ENCODE measurements at places on chromosomes 5 and 9. TPM values are rescaled to one million over a fixed set of nuclear protein-coding genes. Genes with fewer than 3 reads are reported as not detected.
A peak's percentile ranks its signal among the peaks of the same experiment; 100 is the strongest.

DNA sequence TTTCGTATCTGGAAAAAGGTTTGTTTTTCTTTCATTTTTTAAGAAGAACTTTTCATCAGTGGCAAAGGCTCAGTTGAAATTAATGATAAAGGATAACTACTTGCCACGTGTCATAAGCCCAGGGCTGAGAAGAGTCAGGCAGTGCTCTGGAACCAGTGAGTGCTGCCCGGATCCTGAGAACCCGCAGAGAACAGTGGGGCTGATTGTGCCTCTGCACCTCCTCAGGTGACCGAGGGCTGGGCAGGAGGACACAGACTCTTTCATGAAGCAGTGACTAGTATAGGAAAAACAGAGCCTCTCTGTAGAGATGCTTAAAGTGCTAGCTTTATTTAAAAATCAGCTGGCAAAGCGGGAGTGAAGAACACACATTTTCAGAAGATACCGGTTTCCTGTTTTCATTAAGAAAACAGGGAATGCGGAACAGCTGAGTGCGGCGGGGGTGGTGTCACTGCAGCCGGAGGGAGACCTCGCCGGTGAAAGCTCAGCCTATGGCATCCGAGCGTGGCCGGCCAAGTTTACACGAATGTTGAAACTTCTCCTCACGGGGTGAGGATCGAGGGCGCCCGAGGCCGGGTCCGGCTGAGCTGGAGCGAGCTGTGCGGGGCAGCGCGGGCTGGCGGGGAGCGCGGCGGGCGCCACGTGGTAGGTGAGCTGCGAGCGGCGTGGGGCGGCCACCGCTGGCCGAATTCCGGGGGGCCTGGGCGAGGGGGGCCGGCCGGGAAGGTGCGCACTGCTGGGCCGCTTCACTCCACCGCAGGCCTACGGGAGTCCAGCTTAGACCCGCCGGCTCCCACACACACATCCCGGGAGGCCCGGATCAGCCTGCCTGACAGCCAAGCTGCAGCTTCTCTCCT lies 134.7 kb upstream of the DMRT1 start:
- no peak for DNase-seq

- DNase-seq, result no peak
Observed at GRCh38 chr5:132444841-132445639, 45.5 kb downstream of the IRF1 start.

DNA sequence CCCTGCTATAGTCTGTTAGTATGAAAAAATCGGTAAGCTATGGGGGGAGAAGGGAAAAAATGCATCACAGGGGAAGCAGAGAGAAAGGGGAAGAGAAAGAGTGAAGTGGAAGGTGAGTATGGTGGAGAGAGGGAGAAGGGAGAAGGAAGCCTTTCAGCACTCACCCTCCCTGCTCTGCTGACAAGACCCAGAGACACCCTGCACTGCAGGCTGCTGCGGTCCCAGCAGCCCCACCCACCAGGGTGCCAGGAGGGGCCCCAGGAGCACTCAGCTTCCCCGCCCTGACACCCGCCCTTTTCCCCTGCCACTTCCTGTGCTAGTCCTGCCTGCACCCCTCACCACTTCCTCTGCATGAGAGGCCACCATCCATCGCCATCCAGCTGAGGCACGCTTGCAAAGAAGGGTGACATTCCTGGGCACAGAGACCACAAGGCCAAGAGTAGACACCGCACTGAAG lies 12.7 kb downstream of the STK10 start:
- no peak for DNase-seq

DNA sequence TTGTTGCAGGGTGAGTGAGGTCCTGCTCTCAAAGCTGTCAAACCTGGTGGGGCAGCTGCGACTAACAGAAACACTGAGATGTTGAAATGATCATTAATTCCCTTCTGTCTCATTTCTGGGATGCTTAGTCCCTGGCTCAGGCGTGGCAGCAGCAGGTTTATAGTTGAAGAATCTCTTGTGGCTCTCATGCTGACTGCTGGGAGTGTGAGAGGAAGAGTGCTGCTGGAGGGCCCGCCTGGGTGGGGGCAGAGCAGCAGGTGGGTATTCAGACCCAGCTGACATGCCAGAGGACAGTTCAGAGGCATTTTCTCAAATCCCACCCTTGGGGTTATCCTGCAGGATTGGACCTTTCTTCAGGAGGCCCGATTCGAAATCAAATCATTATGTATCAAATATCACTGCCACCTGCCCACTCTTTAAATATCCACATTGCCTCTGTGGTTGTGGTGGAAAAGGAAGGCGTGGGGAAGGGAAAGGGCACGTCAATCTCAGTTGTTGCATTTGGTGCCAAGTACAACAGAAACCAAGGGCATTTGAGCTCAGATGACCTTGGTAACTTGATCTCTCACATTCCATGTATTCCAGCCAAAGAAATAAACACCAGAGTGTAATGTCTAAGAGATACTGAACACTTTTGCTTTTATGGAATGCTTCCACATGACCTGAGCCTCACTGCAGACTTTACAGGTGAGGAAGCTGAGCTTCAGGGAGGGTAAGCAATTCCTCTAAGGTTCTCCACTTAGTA lies 224.3 kb downstream of the AOPEP start:
- DNase-seq, result peak; percentile 87

DNA sequence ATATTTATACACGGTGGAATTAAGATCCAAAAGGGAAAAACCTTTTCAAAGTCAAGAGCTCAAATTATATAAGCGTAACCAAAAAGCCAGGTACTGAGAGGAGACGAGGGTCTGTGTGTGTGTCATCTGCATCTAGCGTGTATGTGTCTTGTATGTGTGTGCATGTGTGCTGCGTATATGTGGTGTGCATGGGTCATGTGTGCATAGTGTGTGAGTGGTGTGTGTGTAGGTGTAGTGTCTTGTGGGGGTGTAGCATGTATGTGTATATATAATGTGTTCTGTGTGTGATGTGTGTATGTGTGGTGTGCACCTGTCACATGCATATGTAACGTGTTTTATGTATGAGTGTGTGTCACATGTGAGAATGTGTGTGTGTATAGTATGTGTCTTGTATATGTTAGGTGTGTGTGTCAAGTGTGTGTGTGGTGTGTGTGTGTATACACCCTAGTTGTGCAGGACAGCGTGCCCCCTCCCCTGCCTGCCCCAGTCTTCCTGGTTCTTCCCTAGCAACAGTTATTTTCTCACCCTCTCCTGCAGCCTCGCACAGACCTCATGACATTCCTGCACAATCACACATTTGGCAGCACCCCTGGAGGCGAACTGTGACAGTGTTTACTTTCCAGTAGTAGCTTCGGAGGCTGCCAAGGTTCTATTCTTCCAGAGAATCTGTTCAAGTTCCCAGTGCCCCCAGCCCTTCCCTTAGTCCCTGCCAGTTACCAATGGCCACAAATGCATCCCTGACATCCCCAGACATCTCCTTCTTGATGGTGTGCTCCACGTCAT lies 27.1 kb upstream of the TNIP1 start:
- DNase-seq, result no peak

- no peak for DNase-seq
Observed at GRCh38 chr9:92518199-92518598, 17.6 kb downstream of the ECM2 start.

GRCh38 chr9:127087411-127087810 lies 35.0 kb downstream of the ANGPTL2 start:
- no peak for DNase-seq

- DNase-seq, result no peak
Observed at GRCh38 chr5:144275329-144275728, 104.7 kb downstream of the KCTD16 start.

- DNase-seq, result no peak
Observed at GRCh38 chr9:134723491-134724190, 82.0 kb downstream of the COL5A1 start.

- no peak for DNase-seq
Observed at GRCh38 chr9:38235244-38235643, 157.3 kb upstream of the ALDH1B1 start.

- DNase-seq, result no peak
Observed at GRCh38 chr5:33772380-33772897, 119.4 kb downstream of the ADAMTS12 start.

GRCh38 chr9:137270929-137271695 lies 6.4 kb upstream of the TOR4A start:
- DNase-seq, result no peak

DNA sequence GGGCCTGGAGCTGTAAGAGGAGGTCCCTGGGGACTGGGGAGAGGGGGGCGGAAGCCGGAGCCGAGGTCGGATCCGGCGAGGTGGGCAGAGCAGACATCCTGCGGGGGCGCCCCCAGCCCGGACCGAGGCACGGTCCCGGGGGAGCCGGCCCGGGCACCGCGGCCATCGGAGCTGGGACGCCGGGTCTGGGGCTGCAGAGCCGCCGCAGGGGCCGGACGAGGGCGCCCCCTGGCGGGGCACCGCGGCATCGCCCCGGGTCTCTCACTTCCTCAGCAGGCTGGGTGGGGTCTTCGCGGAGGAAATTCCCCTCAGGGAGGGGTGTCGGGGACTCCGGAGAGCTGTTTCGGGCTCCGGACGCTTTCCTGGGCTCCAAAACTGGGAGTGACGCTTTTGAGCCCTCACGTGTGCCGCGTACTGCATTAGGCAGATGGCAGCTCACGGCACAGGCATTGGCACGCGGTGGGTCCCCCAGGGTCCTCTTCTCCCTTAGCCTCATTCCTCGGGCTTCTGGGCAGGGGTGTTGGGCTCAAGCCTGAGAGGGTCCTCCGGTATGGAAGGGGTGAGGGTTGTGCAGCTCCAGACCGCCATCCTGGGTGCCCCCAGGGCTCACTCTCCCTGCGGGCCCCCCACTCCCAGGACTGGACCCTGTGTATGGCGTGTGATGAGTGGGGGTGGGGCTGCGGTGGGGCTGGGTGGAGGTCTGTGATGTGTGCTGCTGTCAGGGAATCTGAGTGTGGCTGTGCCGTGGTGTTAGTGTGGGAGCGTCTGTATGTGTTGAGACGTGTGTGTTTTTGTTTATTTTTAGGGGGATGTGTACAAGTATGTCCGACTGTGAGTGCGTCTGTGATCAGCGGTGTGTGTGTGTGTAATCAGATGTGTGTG lies 29.6 kb downstream of the LHX2 start:
- DNase-seq, result no peak

- no peak for DNase-seq
Observed at GRCh38 chr5:78004559-78004958, 228.4 kb upstream of the TBCA start.

DNA sequence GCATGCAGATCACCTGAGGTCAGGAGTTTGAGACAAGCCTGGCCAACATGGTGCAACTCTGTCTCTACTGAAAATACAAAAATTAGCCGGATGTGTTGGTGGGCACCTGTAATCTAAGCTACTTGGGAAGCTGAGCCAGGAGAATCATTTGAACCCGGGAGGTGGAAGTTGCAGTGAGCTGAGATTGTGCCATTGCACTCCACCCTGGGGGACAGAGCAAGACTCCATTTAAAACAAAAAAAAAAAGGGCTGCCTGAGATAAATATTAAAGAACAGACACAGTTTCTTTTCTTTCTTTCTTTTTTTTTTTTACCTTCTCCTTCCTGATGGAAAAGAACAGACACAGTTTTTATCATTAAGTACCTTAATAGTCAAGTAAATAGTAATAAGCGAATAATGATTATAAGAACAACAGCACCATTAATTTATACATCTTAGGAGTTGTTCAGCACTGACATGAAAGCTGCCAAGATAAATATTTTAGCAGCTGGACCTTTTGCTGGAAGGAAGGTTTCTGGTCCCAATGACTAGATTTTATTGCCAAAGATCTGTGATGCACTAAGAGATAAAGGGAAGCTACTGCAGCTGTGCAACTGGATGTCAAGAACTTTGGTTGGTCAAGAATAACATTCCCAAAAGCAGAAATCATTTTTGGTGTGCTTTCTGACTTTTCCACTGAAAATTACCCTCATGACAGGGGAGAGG lies 7.0 kb downstream of the CENPP start:
- DNase-seq, result no peak

GRCh38 chr9:108750661-108751215 lies 105.0 kb downstream of the ACTL7B start:
- DNase-seq, result no peak

- DNase-seq, result no peak
Observed at GRCh38 chr5:141512911-141513626, 24.2 kb downstream of the PCDHGC5 start.

- peak; percentile 34 for DNase-seq
Observed at GRCh38 chr9:72292256-72292682, 72.7 kb downstream of the ZFAND5 start.

- DNase-seq, result no peak
Observed at GRCh38 chr9:126150411-126151030, 176.1 kb upstream of the MVB12B start.

DNA sequence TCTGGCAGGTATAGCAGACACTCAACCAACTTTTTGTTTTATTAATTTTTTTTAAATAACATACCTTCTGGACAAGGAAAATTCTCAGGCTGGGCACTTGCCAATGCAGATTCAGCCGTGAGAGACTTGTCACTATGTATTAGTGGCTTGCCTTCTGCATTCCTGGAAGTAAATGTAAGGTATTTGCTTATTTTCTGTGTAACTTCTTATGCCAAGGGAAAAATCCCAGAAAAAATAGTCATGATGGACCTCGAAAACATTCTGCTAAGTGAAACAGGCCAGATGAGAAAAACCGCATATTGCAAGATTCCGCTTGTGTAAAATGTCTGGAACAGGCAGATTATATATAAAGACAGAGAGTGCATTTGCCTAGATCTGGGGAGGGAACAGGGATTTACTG lies 260.3 kb upstream of the DAPK1 start:
- no peak for DNase-seq

DNA sequence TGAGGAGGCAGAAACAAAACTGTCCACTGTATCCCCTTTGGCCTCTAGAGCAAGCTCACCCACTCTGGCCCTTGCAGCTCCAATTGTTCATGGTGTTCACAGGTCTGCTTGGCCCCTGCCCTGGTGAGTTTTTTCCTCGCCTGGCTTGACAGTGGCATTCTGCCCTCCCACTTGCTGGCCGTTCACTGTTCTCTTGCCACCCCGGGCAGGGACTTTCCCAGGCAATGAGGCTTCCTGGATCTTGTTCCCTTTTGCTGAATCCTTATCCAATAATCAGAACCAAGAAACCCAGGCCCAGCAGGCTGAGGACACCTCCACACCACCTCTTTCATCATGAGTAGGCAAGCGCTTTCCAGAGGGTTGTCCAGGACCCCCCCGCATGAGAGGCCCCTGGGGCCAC lies 31.2 kb downstream of the ZNF618 start:
- DNase-seq, result no peak

- no peak for DNase-seq
Observed at GRCh38 chr9:131323629-131324028, 34.1 kb downstream of the PLPP7 start.

DNA sequence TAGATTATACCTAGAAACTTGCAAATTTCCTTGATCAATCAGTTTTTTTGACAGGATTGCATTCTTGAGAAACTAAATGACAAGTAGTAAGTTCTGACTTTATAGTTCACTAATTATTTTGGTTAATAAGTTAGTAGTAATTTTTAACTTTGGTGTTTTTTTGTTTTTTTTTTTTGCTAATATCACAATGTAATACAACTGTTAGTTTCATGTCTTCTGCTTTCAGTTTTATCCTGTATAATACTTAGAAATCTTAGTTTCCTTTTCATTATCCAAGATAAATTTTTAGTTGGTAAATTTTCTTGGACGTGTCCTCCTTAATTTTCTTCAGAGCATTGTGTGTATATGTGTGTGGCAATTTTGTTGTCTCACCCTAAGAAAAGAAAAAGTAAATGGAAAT lies 57.8 kb downstream of the CWC27 start:
- DNase-seq, result no peak

The TLN1 gene
- 230 TPM for total RNA-seq

The PCDHGC4 gene
- 0.89 TPM for total RNA-seq

The APBA1 gene
- total RNA-seq, result 7.1 TPM

The CFAP77 gene
- 0.13 TPM for total RNA-seq

The C6 gene
- not detected for total RNA-seq

The TNFSF8 gene
- total RNA-seq, result not detected

The GGTA1 gene
- total RNA-seq, result 13.4 TPM

The LRRC19 gene
- not detected for total RNA-seq

The PRR16 gene
- total RNA-seq, result not detected

The PDE6A gene
- total RNA-seq, result under 0.01 TPM

Data from dermis microvascular lymphatic vessel endothelial cell (primary cell).